ENCODE measurements at places on chromosomes 4 and X.

DNA sequence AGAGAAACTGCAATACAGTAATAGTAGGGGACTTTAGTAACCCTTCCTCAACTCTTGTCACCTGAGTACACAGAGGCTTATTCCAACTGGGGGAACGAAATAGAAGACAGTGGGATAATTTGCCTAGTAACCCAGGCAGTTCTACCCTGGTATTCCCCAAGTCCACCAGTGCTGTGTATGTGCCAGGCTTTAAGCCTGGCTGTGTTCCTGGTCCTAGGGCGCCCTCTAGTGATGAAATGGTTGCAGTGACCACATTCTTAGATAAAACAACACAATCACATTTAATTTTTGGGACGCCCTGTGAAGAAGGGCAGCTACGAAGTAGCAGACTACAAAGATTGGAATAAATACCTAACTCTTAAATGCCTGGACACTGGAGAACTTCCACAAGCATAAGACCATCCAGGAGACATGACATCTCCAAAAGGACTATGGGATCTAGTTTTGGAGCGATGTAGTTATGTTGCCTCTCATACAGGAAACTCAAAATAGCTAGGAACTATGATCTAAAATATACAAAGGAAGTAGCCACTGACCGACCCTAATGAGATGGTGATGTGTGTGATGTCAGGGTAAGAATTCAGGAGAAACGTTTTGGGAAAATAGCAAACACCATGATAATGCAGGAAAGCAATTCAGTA is 288.5 kb upstream of the ZCCHC13 start:
- no peak overlapping the region for H3K4me3 ChIP-seq
- H3K36me3 ChIP-seq: no peaks in the 10 kb centered on the region
- no peaks in the 10 kb centered on the region for H3K4me1 ChIP-seq

DNA sequence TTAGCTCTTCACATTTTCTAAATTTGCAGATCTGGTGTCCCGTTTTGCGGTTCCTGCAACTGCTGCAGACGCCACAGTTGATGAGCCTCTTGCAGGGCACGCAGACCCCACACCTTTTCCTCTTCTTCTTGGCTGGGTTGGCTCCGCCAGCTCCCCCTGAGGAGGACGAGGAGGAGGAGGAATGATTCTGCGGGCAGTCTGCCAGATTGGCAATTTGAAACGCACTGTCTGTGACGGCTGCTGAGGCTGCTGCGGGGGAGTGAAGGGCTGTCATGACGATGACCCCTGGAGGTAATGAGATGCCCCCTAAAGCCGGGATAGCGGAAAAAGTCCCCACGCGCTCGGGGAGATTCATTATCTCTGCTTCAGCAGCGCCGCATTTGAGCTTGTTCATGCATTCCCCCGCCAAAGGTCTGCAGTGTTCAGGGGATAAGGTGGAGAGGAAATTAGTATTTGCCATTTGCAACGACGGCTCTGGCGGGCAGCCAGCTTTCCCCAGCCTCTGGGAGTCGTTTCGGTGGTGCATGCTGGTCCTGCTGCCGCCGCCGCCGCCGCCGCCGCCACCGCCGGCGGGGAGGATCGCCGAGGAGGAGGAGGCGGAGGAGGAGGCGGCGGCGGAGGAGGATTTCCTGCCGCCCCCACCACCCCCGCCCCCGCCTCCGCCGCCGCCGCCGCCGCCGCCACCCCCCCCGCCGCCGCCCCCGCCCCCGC is 3.8 kb downstream of the CXXC4 start:
- peak overlapping the region; percentile 58 for H3K4me3 ChIP-seq
- no peaks in the 10 kb centered on the region for H3K36me3 ChIP-seq
- H3K27me3 ChIP-seq: no peaks in the 10 kb centered on the region

DNA sequence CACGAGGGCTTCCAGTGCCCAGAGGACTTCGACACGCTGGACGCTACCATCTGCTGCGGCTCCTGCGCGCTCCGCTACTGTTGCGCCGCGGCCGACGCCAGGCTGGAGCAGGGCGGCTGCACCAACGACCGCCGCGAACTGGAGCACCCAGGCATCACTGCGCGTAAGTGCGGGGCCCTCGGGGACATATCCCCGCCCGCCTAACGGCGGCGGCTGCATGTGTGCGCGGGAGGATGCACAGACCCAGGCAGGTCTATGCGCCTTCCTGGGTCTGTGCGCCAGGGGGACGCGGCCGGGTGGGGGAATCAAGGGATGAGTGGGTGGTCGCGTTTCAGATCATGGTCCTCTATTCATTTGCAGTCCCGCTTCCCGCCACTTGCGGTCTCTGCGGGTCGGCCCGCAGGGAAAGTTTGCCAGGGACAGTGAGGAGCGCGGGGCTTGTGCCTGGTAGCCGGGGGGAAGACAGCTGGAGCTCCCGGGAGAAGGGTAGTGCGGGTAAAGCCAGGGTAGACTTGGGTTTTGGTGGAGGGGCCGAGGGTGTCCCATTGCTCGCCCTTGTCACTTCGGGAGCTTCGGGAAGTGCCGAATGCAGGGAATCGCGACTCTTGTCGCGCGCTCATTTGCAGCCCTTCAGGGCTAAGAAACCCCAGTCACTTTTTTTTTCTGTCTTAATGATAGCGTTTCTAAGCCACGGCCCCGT is 1.0 kb downstream of the SHISA3 start:
- H3K36me3 ChIP-seq: no peaks in the 10 kb centered on the region
- H3K4me1 ChIP-seq: no peaks in the 10 kb centered on the region
- H3K4me3 ChIP-seq: peak overlapping the region; percentile 63
- DNase-seq: no peak
- H3K27me3 ChIP-seq: no peaks in the 10 kb centered on the region
- H3K27ac ChIP-seq: no peak overlapping the region

DNA sequence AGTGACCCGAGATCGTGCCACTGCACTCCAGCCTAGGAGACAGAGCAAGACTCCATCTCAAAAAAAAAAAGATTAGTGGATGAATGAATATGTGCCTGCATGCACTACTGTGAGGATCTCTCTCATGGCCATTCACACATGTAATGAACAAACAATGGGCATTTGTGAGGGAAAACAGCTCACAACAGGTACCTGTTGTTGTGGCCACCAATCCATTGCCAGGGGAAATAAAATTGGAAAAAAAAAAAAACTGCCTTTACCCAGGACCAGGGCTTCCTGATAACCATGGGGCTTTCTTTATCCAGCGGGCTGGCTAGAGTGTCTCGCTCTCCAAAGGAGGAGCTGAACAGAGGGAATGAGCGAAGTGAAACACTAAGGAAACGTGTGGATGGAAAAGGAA is 7.4 kb downstream of the SCD5 start:
- no peak overlapping the region for H3K4me3 ChIP-seq
- H3K27ac ChIP-seq: no peak overlapping the region
- no peaks in the 10 kb centered on the region for H3K27me3 ChIP-seq
- no peak for DNase-seq

GRCh38 chr4:1407657-1408333 is 1.6 kb upstream of the NKX1-1 start:
- no peak overlapping the region for H3K4me3 ChIP-seq
- H3K27ac ChIP-seq: no peak overlapping the region
- no peak for DNase-seq
- no peaks in the 10 kb centered on the region for H3K36me3 ChIP-seq

- no peaks in the 10 kb centered on the region for H3K36me3 ChIP-seq
- H3K27ac ChIP-seq: peak overlapping the region; percentile 76
- peak; percentile 82 for DNase-seq
- H3K4me3 ChIP-seq: no peak overlapping the region
- H3K4me1 ChIP-seq: peaks cover 39% of the 10 kb centered on the region
These were observed 27.3 kb upstream of the SORBS2 start for GRCh38 chr4:185839194-185839712.

DNA sequence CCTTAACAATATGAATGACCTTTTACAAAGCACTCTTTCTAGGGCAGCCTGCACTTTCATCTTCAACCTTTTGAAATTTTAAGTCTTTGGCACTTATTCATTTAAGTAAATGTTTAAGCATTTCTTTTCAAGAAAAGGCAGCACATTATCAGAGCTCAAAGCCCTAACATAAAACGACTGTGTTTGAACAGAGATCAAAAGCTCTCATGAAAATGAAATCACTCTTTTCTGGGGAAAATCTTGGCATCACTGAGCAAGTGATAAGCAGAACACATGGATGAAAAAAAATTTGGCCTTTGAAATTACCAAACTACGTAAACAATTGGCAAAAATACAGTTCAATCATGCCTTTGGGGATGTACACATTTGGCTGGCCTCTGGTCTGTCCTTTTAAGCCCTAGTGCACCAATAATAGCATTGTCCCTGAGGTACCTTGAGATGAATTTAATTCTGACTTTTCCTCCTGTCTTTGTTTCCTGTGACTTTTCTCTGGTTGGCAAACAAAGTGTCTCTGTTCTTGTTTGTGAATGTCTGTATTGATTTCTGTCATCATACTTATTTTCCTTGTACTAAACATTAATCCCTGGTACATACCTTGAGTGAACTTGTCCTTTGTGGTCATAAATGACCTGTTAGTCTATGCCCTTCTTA is 12.9 kb upstream of the ODAM start:
- H3K27me3 ChIP-seq: no peaks in the 10 kb centered on the region
- DNase-seq: no peak
- no peak overlapping the region for H3K4me3 ChIP-seq
- H3K27ac ChIP-seq: no peak overlapping the region

- DNase-seq: no peak
- no peaks in the 10 kb centered on the region for H3K4me1 ChIP-seq
- H3K27me3 ChIP-seq: no peaks in the 10 kb centered on the region
- H3K4me3 ChIP-seq: no peak overlapping the region
- H3K27ac ChIP-seq: no peak overlapping the region
These were observed 27.3 kb downstream of the CT45A1 start for GRCh38 chrX:135740681-135741149.

DNA sequence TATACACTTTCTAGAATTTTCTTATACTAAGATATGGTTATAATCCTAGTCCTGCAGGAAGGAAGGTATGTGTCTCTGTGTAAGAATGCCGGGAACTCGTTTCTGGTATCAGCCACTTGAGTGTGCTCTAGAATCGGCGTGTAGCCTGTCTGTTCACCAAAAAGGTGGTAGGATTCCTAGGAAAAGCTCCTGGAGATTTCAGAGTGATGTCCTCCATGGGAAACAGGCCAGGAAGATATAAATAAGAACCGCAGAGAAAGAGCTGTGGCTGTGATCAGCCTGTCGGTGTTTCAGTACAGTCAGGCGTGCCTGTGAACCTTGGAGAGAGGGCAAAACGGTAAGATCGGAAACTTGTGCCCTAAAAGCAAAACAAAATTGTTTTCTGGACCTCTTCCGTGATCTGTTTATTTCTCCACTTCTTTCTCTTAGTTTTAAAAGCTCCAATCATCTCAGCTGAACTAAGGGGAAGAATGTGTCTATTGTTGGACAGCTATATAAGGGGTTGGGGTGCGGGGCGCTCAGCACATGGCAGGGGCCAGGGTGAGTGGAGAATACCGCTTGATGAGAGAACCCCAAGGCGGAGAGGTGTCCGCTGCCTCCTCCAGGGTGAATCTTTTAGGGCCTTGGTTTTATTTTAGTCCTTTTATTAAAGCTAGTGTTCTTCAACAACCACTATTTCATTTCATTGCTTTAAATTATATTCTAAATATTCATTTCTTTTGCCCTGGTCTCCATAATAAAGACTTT is 303.8 kb upstream of the TENM3 start:
- H3K27ac ChIP-seq: no peak overlapping the region
- no peak overlapping the region for H3K4me3 ChIP-seq
- no peaks in the 10 kb centered on the region for H3K36me3 ChIP-seq
- H3K27me3 ChIP-seq: no peaks in the 10 kb centered on the region

- H3K36me3 ChIP-seq: no peaks in the 10 kb centered on the region
- no peaks in the 10 kb centered on the region for H3K4me1 ChIP-seq
- no peaks in the 10 kb centered on the region for H3K27me3 ChIP-seq
- H3K27ac ChIP-seq: no peak overlapping the region
- H3K4me3 ChIP-seq: no peak overlapping the region
- DNase-seq: no peak
These were observed 233.3 kb upstream of the GPC4 start for GRCh38 chrX:133648594-133648993.

DNA sequence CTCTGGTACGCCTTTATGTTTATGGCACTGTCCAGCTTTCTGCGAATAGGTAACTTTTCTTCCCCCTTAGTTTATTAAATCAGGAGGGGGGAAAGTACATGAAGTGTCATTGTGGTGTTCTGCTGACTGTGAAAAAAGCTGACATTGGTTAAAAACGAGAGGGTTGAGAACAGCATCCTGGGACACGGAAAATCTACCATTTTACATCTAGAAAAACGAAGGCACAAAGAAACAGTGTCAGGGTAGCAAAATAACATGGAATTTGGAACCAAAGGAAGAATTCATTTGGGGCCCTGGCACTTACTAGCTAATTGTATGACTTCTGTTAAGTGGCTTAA is 1.2 kb upstream of the AMOT start:
- no peaks in the 10 kb centered on the region for H3K27me3 ChIP-seq
- peak overlapping the region; percentile 76 for H3K27ac ChIP-seq
- H3K4me1 ChIP-seq: no peaks in the 10 kb centered on the region
- no peaks in the 10 kb centered on the region for H3K36me3 ChIP-seq
- no peak for DNase-seq

DNA sequence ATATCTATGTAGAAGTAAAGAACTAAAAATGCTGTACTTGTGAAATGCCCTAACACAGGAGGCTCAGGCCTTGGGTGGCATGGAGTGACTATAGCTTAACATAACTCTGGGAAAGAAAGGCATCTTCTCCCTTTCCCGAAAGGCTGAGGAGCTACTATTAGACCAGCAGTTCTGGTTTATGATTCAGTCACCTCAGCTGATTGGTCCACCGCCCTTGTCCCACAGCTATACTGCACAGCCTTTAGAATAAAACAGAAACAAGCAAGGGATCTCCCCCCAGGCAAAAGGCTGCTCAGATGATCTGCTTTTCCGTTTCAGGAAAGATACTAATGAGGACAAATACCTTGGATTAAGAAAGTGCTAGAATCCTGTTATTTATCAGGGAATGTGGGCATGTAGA is 171.3 kb downstream of the SNCA start:
- H3K27me3 ChIP-seq: no peaks in the 10 kb centered on the region
- no peak overlapping the region for H3K4me3 ChIP-seq
- no peaks in the 10 kb centered on the region for H3K36me3 ChIP-seq
- H3K27ac ChIP-seq: no peak overlapping the region
- no peaks in the 10 kb centered on the region for H3K4me1 ChIP-seq

Data from ascending aorta (tissue), 2 donors.